ENCODE measurements at places on chromosomes 13 and 19. TPM values are rescaled to one million over a fixed set of nuclear protein-coding genes. Genes with fewer than 3 reads are reported as not detected.

SIX5 gene
- 2.7 TPM for total RNA-seq

YJEFN3 gene
- total RNA-seq, result 4.2 TPM

CGB1 gene
- total RNA-seq, result not detected

BRME1 gene
- total RNA-seq, result 0.75 TPM

SCAF1 gene
- 22.7 TPM for total RNA-seq

CTU1 gene
- total RNA-seq, result 1.3 TPM

ERICH6B gene
- 1.8 TPM for total RNA-seq

RAB3A gene
- total RNA-seq, result 87.6 TPM

MISP gene
- total RNA-seq, result not detected

CGB3 gene
- not detected for total RNA-seq

ATCAY gene
- not detected for total RNA-seq

SPIB gene
- 0.13 TPM for total RNA-seq

SCEL gene
- total RNA-seq, result not detected

NUMBL gene
- 17.5 TPM for total RNA-seq

ZNF835 gene
- 0.09 TPM for total RNA-seq

CEACAM8 gene
- total RNA-seq, result 0.62 TPM

SIGLEC5 gene
- not detected for total RNA-seq

IL17D gene
- 10.1 TPM for total RNA-seq

GRIK5 gene
- 13.5 TPM for total RNA-seq

ZNF100 gene
- total RNA-seq, result 4.6 TPM

ICAM5 gene
- 0.71 TPM for total RNA-seq

PIAS4 gene
- total RNA-seq, result 22.1 TPM

CNOT3 gene
- 14.7 TPM for total RNA-seq

KLK12 gene
- total RNA-seq, result not detected

ZNF154 gene
- total RNA-seq, result 0.73 TPM

EDNRB gene
- 0.75 TPM for total RNA-seq

C3 gene
- 3.3 TPM for total RNA-seq

CEACAM19 gene
- total RNA-seq, result 1.3 TPM

DAND5 gene
- not detected for total RNA-seq

TUBB4A gene
- total RNA-seq, result 14.8 TPM

Measured in motor neuron (in vitro differentiated cells).